ENCODE measurements at places on chromosomes 5 and 9.

- DNase-seq: no peak
Measured at GRCh38 chr5:136201870-136202269, 8.9 kb upstream of the SMIM32 start.

- DNase-seq: no peak
Measured at GRCh38 chr5:80277191-80277590, 21.3 kb upstream of the SERINC5 start.

- no peak for DNase-seq
Measured at GRCh38 chr5:1033178-1033577, 24.6 kb downstream of the NKD2 start.

DNA sequence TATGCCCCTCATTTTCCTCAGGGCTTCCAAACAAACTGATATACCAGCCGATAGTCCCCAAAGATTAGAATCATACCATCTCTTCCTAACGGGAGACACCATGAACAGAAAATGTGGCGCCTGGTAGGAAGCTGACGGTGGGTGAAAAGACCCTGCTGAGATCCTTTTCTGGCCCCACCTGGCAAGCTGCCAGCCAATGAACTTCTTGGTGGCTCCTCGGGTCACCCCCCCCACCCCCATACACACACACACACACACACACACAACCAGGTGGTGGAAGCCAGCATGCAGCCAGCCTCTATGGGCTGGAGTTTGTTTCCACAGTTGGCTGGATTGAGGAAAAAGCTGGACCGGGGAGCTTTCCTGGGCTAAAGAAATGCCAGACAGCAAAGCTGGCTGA, 4.8 kb upstream of the CCIN start:
- no peak for DNase-seq

GRCh38 chr9:14530366-14530765, 162.9 kb downstream of the ZDHHC21 start:
- DNase-seq: no peak

GRCh38 chr5:82499725-82500244, 221.6 kb upstream of the RPS23 start:
- no peak for DNase-seq

DNA sequence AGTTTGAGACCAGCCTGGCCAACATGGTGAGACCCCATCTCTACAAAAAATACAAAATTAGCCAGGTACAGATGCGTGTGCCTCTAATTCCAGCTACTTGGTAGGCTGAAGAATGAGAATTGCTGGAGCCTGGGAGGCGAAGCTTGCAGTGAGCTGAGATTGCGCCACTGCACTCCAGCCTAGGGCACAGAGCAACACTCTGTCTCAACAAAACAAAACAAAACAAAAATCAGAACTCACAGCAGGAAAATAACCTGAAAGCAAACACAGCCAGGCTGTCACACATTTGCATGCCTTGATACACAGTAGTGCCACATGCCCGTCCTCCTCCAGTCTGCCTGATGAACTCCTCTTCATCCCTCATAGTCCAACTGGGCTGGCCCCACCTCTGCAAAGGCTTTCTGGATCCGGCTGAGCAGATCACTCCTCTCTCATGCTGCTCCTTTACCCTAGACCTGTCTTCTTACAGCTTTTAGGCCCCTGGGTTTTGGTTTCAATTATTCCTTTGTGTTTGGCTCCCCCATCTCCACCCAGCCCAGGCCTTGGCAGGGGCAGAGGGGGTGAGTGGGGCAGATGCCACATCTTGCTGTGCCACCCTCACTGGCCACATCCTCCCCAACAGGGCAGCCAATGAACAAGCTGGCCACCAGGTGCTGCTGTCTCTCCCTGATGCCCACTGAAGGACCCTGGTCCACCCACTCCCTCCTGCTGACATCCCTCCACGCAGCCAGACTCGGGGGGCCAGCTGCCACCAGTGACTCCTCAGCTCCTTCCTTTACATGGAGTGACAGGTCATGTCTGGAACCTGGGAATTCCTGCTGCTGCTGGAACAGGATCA, 62.0 kb upstream of the GGTA1 start:
- no peak for DNase-seq

GRCh38 chr5:174386846-174387245, 337.5 kb upstream of the MSX2 start:
- DNase-seq: no peak

DNA sequence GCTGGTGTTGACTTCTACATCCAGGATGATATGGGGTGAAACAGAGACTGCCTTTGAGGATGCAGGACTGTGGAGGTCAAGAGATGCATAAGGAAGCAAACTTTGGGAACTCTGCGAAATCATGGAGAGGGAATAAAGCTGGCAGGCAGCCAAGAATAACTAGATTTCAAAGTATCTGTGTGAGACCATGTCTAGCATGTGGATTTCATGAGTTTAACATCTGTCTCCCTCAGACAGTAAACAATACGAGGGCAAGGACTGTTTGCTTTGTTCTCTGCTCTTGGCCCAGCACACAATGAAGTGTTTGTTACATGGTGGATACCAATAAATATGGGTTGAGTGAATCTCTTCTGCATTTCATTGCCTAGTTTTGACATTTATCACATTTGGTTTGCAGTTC, 71.3 kb downstream of the RASEF start:
- DNase-seq: no peak

GRCh38 chr5:139149477-139150199, 48.5 kb downstream of the SIL1 start:
- no peak for DNase-seq

Data from fibroblast of skin of left quadriceps (primary cell).